GM03348 (cell line): ENCODE measurements at places on chromosomes 4 and X.

GRCh38 chr4:140061659-140062289 is 92.2 kb downstream of the MAML3 start:
- no peak for DNase-seq

- no peak for DNase-seq
Observed at GRCh38 chr4:158013858-158014257, 159.0 kb downstream of the GASK1B start.

- DNase-seq: no peak
Observed at GRCh38 chrX:47196098-47196497, 2.5 kb downstream of the UBA1 start.

DNA sequence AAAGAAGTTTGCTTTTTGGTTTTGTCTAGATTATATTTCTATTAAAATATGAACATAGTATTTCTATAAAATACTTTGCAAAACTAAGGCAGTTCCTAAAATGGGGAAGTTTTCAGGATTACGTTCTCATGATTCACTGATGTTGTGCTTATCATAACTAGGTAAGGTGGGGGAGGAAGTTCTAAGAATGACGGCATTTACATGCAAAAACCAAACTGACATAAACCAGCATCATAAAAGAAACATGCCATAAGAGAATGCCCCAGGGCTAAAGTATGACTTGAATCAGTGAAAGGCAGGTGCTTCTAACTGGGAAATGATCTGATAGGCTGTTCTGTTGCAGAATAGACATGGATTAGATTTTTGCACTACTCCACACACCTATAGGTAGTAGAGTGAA is 204.7 kb upstream of the JADE1 start:
- no peak for DNase-seq

DNA sequence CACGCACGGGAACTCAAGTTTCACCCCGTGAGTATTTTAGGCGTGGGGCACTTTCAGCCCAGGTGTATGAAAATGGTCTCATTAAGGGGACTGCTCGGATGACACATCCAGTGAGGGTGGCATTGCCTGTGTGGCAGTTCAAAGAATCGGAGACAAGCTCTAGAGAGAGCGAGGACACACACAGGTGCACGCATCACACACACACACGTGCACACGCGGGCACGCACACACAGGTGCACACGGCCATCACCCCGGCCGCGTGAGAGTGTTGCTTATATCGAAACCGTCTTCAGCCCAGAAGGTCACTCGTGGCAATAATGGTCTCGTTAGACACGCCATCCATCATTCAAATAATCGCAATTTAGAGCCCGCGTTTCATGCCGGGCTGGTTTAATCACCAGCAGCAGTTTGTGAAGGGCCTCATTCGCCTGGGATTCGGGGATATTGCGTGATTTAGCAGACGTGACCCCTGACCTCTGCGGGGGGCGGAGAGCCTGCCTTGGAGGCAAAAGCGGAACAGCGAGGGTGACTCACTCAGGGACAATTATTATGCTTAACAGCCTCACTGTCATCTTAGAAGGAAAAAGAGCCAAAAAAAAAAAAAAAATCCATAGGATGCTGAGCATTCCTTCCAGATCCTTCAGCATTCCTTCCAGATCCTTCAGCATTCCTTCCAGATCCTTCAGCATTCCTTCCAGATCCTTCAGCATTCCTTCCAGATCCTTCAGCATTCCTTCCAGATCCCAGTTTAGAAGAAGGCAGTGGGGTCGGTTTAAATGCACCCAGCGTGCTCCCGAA is 89.4 kb upstream of the PPP2R3B start:
- no peak for DNase-seq

GRCh38 chr4:99134586-99134985 is 9.5 kb downstream of the ADH4 start:
- no peak for DNase-seq

DNA sequence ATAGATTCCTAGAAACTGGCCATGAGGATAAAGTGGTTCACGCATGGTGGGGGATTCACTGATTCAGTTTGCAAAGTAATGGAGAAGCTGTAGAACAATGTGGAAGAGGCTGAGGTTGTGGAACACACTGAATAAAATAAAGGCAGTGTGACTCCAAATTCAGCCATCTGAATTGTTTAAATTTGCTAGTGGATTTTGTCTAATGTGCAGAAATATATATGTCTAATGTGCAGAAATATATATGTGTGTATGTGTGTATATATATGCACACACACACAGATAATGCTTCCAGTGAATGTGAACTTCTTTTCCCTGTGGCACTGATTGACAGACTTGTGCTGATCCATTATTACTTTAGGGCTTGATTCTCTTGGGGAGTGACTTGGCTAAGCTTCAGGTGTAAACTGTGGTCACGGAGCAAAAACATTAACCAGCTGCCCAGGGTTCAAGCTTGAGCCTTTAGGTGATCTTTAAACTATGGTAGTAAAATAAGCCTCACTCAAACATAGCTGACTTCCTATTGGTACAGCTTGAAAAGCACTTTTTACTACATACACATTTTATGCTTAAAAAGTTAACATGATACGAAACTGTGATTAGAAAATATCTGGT is 3.5 kb downstream of the STBD1 start:
- no peak for DNase-seq

DNA sequence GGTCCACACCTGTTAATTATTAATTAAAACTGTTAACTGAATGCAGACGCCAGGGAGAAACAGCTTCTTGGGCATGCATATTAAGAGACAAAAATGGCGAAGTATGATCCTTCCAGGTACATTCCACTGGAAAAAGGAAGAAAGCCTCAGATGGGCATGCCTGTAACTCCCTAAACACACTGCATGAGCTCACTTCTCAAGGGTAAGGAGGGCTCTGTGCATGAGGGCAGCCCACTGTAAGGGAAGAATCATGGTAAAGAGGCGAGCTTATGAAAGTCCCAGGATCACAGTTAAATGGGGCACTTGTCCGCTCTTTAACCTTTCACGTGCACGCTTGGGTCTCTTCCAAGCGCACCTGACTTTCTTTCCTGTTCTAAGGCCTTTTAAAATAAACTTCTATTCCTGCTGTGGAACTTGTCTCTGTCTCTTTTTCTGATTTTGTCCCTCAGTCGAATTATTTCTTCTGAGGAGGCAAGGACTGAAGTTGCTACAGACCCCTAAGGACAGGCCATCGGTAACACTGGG is 321.7 kb downstream of the PPP1R2C start:
- no peak for DNase-seq

GRCh38 chrX:24491741-24492140 is 26.7 kb downstream of the PDK3 start:
- DNase-seq: no peak

- DNase-seq: no peak
Observed at GRCh38 chr4:16598597-16599206, 299.7 kb downstream of the LDB2 start.

DNA sequence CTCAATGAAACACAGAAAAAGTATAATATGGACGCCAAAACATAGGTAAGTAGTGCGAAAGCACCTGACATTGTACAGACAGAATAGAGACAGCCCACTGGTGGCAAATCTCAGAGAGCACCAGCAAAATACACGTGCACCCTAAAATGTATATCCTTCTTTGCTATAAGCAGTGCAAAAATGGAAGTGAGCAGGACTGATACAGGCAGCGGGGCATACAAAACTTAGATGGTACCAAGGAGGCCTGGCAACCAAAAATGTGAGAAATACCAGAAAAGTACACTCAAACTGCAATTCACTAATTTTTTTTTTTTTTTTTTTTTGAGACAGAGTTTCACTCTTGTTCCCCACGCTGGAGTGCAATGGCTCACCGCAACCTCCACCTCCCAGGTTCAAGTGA is 63.9 kb downstream of the EIF4E start:
- DNase-seq: no peak

DNA sequence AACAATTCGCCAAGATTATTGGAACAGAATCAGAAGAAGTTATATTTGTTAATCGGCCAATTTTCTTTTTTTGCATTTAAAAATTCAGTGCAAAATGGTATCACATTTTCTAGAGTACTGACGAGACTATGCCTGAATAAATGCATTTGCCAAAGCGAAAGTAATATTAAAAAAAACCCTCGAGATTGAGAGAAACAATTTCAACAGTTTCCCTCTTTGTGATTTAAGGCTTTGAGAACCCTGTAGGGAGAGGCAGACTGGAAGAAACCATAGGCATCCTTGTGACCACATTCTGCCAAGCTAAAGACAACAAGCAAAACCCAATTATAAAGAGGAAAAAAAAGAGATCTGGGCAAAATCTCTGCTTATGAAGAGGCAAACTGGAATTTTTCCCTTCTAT is 218.1 kb upstream of the GK2 start:
- no peak for DNase-seq

DNA sequence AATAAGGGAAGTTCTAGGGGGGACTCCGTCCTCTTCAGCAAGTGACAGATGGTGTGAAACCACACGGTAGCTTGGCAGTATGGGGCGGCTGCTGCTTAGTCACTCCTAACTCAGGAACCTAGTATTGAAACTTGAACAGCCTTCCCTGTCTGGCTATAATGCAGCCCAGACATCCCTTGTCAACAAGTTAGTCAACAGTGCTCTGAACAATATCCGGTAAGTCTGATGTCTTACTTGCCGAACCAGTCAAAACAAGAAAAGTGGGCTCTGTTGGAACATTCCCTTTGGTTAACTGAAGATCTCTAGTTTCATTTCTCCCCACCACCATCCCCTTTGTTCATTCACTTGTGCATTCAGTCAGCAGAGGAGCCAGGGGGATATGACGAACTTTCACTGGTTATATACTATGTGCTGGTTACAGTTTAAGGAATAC is 18.7 kb upstream of the CXCL13 start:
- peak; percentile 55 for DNase-seq

- no peak for DNase-seq
Observed at GRCh38 chr4:155603360-155603891, 63.2 kb upstream of the GUCY1A1 start.
